ENCODE measurements at places on chromosomes 3 and 15.

- no peak for DNase-seq
Observed at GRCh38 chr3:152839511-152839910, 4.6 kb downstream of the P2RY1 start.

DNA sequence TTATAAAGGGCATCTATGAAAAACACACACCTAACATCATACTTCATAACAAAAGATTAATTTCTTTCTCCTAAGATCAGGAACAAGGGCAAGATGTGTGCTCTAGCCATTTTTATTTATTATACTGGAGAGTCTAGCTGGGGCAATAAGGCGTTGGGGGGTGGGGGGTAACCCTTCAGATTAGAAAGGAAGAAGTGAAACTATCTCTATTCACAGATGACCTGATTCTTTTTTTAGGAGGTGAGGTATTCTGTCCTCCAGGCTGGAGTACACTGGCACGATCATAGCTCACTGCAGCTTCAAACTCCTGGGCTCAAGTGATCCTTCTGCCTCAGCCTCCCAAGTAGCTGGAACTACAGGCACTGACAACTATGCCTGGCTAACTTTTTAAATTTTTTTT is 89.5 kb upstream of the MANF start:
- DNase-seq: no peak

- DNase-seq: no peak
Observed at GRCh38 chr3:173583496-173583895, 186.0 kb downstream of the NLGN1 start.

GRCh38 chr3:27976933-27977332 is 254.8 kb upstream of the EOMES start:
- DNase-seq: peak; percentile 8

DNA sequence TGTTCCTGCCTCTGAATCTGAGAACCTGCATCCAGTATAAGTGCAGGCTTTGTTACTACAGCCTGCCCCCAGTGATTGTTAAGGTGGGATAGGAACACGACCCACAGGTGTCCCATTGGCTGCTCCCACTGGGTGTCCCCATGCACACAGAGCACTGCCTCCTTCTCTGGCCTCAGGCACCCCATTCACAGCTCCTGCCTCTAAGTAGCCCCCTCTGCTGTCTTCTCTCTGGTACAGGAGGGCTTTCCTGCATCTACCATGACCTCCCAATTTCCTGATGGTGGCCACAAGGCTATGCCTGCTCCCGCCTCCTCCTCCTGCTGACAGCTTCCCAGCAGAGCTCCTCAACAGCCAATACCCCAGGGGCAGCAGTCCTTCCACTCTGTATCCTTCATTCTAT is 238.6 kb upstream of the TMC3 start:
- DNase-seq: peak; percentile 1

- DNase-seq: no peak
Observed at GRCh38 chr3:150588027-150588830, 14.9 kb upstream of the SELENOT start.

DNA sequence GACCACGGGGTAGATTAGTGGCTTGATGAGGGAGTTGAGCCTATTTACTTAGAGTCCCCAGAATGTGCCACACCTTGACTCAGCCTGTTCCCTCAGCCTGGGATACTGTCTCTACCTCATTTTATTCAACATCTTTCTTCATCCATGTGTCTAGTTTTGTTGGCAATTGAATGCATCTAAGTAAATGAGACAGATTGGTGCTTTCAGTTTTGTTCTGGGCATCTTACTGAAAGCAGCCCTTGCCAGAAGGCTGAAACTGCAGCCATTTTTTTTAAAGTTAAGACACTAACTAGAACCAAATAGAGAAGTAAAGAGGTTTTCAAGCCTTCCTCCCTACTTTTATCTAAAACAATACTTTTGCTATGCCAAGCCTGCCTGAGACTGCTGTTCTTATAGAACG is 246.8 kb downstream of the SLCO3A1 start:
- DNase-seq: no peak

GRCh38 chr15:88705769-88706165 is 67.0 kb downstream of the ISG20 start:
- DNase-seq: no peak

GRCh38 chr3:131705099-131705498 is 202.3 kb upstream of the MRPL3 start:
- no peak for DNase-seq

DNA sequence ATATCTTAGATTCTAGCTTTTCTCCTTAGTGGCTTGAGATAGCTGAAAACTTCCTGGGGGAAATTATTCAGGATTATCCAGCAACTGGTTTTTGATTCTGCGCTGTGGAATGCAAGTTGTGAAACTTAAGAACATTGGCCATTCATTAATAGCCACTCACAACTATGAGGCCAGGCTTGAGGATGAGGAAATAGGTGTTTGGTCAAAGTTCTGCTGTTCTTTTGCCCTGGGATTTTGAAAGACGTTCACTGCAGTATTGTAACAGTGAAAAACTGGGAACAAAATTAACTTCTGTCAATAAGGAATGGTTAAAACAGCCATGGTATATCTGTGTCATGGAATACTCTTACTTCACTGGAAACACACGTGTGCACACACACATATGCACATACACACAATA is 44.1 kb downstream of the CTXND1 start:
- no peak for DNase-seq

DNA sequence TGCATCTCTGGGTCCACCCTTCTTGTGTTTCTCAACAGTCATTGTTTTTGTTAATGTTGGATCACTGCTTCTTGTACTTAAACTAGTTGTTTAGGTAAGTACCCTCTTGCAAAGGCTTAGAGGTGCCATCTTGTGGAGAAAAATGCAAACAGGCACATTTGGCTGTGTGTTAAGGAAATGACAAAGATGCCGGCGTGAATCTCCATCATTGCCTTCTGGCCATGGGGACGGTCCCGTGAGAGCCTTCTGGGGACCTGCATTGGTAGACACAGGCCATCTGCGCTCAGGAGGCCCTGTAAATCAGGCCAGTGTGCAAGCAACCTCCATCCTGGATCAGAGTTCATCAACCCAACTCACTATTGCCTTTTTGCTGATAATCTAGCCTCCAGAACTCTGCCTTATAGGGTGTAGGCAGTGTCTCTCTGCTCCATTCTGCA is 158.6 kb upstream of the NR2E3 start:
- DNase-seq: peak; percentile 73

DNA sequence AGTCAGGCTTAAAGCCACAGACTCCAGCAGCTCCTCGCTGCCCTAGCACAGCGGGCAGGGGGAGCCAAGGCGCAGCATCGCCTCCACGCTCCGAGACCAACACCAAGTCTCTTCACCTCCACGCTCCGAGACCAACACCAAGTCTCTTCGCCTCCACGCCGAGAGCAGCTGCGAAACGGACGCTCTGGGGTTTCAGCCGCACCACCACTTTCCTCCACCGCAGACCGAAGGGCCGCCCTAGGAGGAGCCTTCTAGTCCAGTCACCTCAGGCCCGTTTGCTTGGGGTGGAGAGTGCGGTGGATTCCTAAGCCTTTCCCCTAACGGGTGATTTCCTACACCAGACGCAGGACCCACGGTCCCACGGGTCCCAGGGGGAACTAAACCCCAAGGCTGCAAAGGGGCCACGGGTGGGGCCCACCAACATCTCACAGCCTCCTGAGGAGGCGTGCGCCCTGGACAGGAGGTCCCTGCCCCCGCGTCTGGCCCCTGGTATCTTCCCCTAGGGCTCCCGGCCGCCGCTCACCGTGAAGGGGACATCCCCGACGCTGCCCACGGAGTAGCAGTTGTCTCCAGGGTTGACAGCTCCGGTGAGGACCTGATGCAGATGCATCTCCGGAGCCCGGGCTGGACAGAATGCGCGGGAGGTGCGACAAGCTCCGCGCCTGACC is 501 bp downstream of the DMXL2 start:
- peak; percentile 57 for DNase-seq

DNA sequence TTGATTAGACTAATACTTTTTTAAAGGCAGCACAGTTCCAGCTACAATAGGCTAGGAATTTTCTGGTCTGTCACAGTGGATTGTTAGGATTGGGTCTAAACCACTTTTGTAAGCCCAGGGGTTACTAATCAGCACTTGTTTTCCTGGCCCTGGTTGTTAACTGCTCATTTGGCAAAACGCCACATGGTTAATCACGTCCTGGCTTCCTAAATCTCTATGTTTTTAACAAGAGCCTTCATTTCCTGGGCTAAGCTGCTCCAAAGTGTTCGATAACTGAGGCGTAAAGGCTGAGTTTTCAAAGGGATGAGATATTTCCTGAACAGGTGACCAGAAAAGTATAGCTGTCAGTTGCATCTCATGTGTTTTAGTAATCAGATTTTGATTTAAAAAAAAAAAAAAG is 38.9 kb upstream of the CLRN1 start:
- peak; percentile 33 for DNase-seq

- DNase-seq: peak; percentile 42
Observed at GRCh38 chr3:47849699-47850563, 47.0 kb downstream of the DHX30 start.

GRCh38 chr15:70297465-70298058 is 199.8 kb upstream of the TLE3 start:
- DNase-seq: no peak

- peak; percentile 75 for DNase-seq
Observed at GRCh38 chr15:32994810-32995424, 199.6 kb downstream of the FMN1 start.

DNA sequence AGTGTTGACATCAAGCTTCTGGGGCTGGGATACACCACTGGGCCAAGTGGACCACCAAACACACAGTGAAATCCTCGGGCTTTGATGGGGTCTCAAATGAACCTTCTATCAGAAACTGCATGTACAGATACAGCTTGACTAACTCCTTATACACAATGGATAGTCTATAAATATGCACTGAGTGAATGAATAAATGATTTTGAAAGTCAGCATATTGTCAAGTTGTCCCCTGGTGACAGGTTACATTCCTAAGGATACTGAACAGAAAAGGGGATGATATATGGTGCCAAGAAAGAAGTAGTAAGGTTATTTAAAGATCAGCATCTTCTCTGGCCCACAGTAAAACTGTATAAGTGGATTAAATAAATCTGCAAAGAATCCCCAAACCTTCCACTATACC is 159.4 kb upstream of the SLC2A2 start:
- no peak for DNase-seq

- no peak for DNase-seq
Observed at GRCh38 chr3:38032328-38032865, 3.0 kb upstream of the PLCD1 start.

DNA sequence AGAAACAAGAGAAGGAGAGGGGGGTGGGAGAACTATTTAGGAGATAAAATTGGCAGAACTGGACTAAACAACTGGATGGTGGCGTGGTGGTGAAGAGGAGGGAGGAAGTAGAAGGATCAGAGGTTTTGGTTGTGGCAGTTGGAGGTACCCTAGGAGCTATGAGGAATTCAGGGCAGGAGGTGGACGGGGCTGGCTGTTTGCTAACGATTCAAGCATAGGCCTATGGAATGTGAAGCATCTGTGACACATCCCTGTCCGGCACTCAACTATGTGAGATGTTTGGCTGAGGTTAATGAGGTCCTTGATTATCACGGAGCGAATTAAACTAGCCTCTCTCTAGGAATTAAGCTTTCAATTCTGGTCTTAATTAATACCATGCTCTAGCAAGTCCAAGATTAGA is 13.5 kb downstream of the TARS3 start:
- DNase-seq: peak; percentile 74

DNA sequence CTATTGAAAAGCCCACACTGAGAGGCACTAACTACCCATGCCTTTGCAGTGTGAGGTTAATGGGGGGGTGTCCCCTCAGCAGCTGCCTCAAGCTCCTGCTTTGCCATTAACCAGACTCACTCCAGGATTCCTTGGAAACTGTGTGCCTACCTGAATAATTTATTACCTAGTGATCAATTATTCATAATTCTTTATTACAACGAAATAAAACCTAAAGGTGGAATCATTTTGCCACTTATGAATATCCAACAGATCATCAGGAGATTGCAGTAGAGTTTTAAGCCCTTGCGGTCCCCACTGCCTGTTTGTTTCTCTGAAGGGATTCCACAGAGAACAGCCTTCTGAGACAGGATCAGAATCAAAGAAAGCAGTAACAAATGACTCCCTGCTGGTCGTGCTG is 23.3 kb downstream of the NEK11 start:
- no peak for DNase-seq

DNA sequence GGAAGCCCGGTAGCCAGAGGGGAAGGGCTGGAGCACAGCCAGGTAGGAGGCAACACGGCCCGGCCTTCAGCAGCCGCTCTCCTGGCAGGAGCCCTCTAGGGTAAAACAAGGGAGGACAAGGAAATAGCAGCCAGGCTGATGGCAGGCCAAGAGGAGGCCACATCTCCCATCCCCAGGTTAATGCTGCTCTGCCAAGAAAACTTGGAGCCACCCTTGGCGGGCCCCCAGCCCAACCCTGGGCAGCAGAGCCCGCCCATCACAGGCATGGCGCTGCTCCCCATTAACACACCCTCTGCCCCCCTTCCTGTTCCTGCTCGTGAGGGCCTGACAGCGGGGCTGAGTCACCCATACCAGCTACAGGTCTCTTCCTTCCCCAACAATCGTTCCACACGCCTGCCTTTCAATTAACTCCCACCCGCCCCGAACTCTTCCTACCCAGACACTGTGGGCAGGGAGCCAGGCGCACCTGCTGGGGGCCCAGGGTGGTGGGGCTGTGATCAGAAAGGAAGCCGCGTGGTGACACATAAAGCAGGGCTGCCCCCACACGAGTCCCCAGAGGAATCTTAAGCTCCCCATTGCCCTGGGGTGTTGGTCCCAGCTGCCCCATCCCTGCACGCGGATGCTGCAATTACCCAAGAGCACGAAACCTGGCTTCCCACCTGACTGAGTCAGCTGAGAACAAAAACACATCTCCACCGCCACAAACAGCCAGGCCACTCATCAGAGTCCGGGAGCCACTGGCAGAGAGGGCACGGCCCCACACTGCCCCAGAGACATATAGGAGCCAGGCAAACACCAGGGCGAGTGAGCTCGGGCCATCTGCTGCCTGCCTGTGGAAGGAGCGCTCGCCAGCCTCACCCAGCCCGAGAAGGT is at the start of gene C15orf62:
Gene C15orf62, plus strand, starts transcription at position 707 of the 873 bp plus-strand sequence. CDS start 516 bp downstream, outside the sequence.
- no peak for DNase-seq

DNA sequence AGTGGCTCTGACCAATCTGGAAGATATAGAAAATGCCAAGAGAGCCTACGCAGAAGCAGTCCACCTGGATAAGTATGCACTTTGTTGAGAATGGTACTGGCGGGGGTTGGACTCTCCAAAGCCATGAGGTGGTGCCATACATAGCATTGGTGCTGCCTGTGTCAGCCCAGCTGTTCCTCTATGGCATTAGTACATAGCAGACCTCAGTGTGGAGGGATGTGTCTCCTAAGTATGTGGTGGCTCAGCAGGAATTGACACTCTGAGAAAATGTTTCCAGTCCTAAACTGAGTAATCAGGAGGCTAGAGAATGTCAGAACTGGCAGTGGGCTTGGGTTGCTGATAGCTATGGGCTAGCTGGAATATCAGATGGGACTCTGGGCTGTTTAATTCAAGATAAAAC is 48.4 kb downstream of the ADPGK start:
- no peak for DNase-seq

All from fibroblast of skin of scalp (primary cell).